Activated naive CD4-positive, alpha-beta T cell (primary cell): ENCODE measurements at places on chromosomes 11 and 22.

GRCh38 chr11:112786886-112787530, 174.2 kb upstream of the NCAM1 start:
- DNase-seq = no peak

GRCh38 chr11:68581439-68581838, 102.9 kb upstream of the GAL start:
- DNase-seq = no peak

GRCh38 chr22:26436903-26437515, 7.9 kb downstream of the ASPHD2 start:
- DNase-seq = no peak

DNA sequence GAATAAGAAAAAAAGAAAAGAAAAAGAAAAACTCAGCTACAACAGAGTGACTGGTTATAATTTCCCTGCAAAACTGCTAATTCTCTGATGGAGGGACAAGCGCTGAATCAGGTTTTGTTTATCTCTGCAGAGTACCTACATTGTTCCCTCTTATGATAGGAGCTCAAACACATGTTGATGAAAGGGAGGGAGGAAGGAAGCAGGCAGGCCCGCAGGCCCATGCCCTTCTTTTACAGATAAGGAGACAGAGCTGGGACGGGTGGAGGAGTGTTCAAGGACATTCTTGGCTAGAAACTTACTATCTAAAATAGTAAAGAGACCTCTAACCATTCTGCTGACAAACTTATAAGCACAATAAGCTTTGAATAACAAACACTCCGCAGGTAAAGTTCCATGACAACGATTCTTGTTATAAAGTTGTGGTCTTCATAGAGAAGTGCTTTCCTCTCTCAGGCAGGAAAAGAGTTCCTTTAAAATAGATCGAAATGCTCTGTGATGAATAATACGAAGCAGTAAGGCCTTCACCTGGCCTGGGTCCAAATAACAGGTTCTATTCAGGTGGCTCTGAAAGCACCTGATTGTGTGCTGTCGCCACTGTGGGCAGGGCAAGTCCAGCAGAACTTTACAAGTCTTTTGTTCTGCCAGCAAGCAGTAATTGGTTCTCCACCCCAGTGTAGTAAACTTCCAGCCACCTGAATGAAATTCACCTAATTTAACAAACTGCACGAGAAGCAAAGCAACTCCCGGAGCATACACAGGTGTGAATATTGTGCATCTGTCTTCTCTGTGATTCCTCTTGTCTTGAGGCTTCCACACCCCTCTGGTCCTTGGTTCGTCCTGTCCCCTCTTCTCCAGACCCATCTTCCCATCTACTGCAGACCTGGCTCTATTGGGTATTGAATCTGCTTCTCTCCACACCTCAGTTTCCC, 15.3 kb upstream of the MICAL2 start:
- DNase-seq = no peak

DNA sequence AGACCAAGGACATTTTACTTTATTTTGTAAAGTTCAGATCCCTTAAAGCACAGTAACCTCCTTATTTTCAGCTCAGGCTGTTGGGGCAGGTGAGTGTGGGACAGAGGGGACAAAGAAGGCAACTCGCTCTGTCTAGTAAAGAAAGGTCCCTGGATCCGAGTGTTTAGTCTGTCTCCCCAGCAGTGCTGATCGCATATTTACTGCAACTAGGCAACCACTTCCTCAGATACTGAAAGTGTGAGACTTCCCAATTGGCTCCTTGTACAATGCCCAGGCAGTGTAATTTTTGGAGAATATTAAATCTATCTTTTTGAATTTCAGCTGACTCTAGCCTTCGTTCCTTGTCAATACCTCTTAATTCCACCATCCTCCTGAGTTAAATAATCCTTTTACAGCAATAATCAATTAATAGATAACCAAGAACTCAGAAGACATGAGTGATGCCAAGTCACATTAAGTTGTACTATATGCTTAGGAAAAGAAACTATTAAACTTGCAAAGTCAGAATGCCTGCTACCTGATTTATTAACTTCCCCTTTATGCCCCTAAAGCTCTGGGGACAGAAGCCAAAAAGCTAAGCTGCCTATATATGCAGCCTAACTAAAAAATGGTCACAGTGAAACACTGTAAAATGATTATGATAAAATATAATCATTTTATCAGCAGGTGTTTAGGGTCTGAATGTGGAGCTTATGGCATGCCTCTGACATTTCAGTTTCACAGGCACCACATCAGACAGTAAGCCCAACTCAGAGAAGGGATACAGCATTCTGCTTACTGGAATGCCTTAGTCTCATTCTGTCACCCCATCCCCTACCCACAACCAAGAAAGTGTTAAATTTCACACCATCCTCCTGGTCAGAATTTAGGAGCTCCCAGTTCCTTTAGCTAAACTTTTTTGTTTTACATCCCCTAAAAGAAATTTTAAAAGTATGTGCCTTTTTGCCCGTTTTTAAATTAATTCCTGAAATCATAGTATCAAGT, 138.7 kb downstream of the TRIM44 start:
- DNase-seq = no peak

DNA sequence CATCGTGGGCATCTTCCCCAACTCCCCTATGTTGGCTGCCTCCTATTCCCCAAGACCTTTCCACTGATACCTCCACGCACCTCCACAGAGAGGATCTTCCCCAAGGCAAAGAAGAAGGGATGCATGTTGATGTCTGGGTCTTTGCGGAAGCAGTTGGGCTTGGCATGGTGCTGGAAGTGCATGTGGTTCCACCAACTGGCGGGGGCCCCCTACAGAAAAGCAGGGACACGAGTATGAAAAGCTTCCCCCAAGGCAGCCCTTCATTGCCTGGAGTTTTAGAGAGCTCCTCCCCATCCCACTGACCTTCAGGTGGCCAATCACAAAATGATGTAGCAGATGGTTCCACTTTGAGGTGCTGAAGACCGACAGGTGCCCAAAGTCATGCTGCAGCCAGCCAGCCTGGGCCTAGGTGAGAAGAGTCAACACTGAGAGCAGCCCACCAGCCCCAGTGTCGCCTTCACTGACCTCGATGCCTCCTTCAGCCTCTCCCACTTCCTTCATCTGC, 6.1 kb downstream of the FADS1 start:
- DNase-seq = no peak
